ENCODE measurements at places on chromosomes 1 and 21. TPM values are rescaled to one million over a fixed set of nuclear protein-coding genes. Genes with fewer than 3 reads are reported as not detected.

GRCh38 chr1:238660849-238661248 lies 725.5 kb upstream of the CHRM3 start:
- H3K4me1 ChIP-seq, result no peaks in the 10 kb centered on the region
- H3K36me3 ChIP-seq, result no peaks in the 10 kb centered on the region
- no peak overlapping the region for H3K27ac ChIP-seq
- H3K4me3 ChIP-seq, result no peak overlapping the region
- DNase-seq, result no peak

Gene TNN
- not detected for polyA plus RNA-seq

Gene EFCAB14
- polyA plus RNA-seq, result 31.4 TPM

GRCh38 chr1:21550866-21551475 lies 41.7 kb downstream of the ALPL start:
- DNase-seq, result no peak
- peaks cover 10% of the 10 kb centered on the region for H3K27me3 ChIP-seq
- H3K27ac ChIP-seq, result no peak overlapping the region
- peaks cover 8% of the 10 kb centered on the region for H3K4me1 ChIP-seq
- H3K36me3 ChIP-seq, result no peaks in the 10 kb centered on the region
- no peak overlapping the region for H3K4me3 ChIP-seq

Data from CD14-positive monocyte (primary cell).